ENCODE measurements at places on chromosomes 6 and 20.

GRCh38 chr6:43383021-43383667 lies 13.7 kb upstream of the ZNF318 start:
- DNase-seq, result peak; percentile 22

DNA sequence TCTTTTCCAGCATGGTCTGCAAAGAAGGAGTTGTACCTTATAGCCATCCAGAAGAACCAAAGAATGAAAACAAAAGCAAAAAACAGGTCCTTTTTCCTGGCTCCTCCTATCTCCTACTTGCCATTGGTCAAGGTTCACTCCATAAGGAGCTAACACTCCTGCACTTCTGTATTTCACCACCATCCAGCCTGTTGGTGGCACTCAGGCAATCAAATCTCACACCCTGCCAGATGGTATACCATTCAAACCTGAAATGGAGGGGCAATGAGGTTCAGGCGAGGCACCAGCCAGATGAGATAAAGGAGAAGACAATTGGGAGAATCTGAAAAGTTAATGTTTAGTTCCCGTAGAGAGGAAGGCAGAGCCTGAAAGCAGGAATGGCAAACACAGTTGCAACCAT lies 203.8 kb downstream of the ALDH8A1 start:
- DNase-seq, result no peak

GRCh38 chr6:163338671-163339405 lies 75.7 kb upstream of the QKI start:
- DNase-seq, result no peak

DNA sequence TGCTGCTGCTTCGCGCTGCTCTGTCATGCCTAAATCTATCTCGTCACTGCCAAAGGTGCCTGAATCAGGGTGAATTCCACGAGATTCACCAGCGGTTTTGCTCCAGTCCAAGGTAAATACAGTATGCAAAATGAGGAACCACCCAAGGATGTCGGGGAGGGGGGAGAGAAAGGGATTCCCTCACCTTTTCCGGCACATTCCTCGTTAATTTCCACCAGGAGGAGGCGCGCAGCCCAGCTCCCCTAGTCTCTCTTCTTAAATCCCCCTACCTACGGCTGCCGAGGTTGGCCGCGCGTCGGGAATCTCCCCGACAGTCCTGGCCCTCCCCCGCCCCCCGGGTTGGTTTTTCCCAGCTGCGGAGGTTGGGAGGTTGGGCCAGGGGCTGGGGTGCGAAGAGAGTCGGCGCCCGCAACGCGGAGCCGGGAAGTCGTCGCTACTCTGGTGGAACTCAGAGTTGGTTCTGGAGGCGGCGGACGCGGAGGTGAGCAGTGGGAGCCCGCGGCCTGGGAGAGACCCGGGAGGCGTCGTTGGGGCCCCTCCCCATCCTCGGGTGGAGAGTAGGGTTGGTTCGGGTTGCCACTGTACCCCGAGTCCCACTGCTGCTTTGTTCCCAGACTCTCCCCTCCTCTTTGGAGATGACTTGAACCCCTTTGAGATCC lies at the start of gene TPBG:
Gene TPBG (plus strand): TSS at position 390 of the 659 bp plus-strand sequence. CDS start 1,145 bp downstream, outside the sequence.
- peak; percentile 61 for DNase-seq

GRCh38 chr6:7541175-7542064 lies at the start of gene DSP:
TSS of gene DSP (plus strand) at chr6:7541671. CDS start at chr6:7541916, 245 bp downstream.
- no peak for DNase-seq

GRCh38 chr6:37507690-37508421 lies 8.2 kb upstream of the CCDC167 start:
- DNase-seq, result no peak

DNA sequence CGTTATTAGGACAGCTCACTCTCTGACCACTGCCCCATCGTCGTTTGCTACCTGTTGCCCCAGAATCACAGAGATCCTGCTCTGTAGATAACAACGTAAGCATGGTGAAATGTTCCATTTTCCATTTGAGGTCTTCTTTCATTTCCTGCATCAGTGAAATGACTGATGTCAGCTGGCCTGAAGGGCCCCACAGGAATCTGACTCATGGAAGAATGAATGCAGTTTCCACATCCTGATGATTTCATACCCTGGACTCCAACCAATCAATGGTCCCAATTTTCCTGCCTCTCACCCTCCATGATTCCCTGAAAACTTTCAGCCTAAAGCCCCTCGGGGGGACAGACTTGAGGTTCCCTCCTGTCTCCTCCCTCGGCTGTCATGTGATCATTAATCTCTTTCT lies 394.4 kb upstream of the CDH4 start:
- peak; percentile 65 for DNase-seq

DNA sequence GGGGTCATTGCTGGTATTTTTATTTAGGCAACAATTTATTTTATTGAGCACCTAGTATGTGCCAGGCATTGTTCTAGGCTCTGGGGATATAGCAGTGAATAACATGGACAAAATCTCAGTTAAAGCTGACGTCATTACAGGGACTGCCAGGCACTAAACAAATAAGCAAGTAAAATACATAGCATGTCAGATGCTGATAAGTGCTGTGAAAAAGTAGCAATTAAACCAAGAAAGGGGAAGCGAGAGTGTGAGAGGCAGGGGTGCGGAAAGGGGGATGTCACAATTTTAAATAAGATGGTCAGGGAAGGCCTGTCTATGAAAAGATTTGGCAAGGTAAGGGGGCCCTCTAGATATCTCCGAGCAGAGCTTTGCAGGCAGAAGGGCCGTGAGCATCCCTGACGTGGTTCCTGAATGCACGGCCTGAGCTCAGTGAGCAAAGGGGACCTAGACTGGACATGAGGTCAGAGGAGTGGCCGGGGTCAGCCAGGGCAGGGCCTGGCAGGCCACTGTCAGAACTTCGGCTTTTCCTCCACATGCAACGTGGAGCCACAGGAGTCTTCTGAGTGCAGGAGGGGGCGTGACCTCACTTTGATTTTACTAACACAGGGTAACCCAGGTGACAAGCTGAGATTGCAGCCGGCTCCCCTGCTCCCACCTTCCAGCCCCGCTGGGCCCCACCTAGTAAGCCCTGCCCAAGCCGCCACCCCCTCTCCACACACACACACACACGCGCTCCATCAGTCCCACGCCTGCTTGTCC lies 24.2 kb upstream of the SIRPA start:
- no peak for DNase-seq

GRCh38 chr6:155645325-155645724 lies 189.7 kb upstream of the NOX3 start:
- no peak for DNase-seq

GRCh38 chr20:1917786-1918185 lies 22.6 kb downstream of the SIRPA start:
- DNase-seq, result no peak

DNA sequence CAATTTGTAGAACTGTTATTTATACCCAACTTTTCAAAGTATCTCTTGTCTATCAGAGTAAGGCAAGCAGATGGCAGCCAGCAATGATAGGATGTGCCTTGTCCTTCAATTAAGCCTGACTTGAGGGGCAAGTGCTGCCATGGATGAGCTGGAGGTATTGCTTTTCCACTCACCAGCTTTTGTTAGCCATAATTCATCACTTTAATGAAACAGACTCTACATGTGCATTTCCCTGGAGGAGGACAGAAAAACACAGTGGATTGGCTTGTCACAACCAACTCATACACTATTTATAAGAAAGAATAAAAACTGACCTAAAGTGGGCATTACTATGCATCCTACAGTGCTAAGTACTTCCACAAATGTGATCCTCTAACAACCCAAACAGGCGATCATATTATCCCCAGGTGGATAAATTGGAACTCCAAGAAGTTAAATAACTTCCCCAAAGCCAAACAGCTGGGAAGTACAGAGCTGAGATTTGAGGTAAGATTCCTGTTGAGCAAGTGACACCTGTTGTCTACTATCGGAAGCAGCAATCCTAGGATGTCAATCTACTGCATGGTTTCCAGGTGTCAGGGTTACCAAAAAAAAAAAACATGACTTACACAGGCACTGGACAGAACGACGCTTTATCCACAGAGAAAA lies 73.9 kb upstream of the NRSN1 start:
- no peak for DNase-seq

- no peak for DNase-seq
Measured at GRCh38 chr20:61954276-61955021, 111.2 kb downstream of the TAF4 start.

GRCh38 chr6:131412960-131413830 lies 159.8 kb upstream of the ARG1 start:
- no peak for DNase-seq

DNA sequence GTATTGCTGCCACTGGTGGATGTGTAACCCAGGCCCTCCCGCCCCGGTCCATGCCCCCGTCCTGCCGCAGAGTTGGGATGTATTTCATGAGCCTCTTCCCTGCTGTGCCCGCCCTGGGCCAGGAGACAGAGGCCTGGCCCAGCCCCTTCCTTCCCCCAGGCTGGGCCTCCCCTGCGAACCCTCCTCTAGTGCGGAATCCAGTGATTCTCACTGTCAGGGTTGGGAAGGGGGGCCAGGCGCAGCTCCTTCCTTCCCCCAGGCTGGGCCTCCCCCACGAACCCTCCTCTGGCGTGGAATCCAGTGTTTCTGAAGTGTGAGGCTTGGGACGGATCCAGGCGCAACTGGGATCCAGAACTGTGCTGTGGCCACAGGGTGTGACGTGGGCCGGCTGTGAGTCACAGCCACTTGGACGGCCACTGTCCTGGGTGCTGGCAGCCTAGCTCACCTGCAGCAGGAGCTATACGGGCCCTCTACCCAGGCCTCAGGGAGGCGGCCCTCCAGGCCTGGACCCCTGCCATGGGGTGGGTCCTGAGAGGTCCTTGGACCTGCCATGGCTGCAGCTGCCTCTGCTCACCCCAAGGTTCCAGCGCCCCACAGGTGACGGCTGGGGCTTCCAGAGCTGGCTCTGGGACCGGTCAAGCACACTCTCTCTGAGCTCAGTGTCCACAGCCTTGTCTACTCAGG lies 28.3 kb downstream of the COL20A1 start:
- DNase-seq, result no peak

- DNase-seq, result no peak
Measured at GRCh38 chr20:51978070-51978501, 175.8 kb upstream of the SALL4 start.

GRCh38 chr6:35425284-35425683 lies 26.9 kb upstream of the FANCE start:
- DNase-seq, result peak; percentile 76

- no peak for DNase-seq
Measured at GRCh38 chr20:17108896-17109295, 117.9 kb upstream of the PCSK2 start.

DNA sequence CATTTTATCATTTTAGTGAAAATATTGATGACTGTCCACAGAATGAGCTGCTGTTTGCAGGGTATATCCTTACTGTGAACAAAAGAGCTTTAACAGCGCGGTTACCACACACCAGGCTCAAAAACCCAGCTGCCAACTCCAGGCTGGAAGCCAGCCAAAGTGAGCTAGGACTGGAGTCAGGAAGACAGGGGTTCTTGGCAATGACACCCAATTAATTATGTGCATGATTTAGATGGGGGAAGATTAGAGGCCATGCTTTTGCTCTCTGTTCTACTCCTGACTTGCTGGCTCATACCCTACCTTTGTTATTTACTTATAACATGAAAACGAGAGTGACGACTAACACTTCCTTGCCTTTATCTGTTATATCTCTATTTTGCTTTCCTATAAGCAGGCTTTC lies 128.9 kb upstream of the SHLD1 start:
- DNase-seq, result peak; percentile 22

DNA sequence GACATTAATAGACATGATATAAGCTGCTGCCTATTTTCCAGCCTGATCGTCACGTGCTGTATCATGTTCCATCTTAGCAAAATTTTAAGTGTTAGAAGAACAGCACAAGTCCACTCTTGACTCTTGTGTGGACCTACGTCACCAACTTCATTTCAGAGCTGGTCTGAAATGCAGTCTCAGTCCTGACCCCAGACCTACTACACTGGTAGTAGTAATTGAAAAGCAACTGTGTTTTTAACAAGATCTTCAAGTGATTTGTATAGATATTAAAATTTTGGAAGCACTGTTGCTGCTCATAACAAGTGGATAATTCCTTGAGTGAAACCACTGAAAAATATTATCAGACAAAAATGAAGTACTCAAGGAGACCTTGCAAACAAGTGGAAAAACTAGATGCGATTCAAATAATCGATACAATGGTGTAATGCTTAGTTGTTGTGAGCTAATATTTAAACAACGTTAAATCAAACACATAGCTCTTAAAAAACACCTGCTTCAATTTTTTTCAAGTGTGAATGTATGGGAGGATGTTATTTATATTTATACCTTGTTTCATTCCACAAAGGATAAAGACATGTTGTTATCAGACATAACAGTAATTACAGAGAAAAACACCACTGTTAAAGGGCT lies 110.9 kb upstream of the JAG1 start:
- no peak for DNase-seq

- DNase-seq, result no peak
Measured at GRCh38 chr6:12636336-12636735, 80.2 kb upstream of the PHACTR1 start.

GRCh38 chr20:15061061-15061430 lies 723.6 kb upstream of the FLRT3 start:
- DNase-seq, result no peak

GRCh38 chr6:138238368-138238767 lies 20.1 kb upstream of the PBOV1 start:
- DNase-seq, result no peak

DNA sequence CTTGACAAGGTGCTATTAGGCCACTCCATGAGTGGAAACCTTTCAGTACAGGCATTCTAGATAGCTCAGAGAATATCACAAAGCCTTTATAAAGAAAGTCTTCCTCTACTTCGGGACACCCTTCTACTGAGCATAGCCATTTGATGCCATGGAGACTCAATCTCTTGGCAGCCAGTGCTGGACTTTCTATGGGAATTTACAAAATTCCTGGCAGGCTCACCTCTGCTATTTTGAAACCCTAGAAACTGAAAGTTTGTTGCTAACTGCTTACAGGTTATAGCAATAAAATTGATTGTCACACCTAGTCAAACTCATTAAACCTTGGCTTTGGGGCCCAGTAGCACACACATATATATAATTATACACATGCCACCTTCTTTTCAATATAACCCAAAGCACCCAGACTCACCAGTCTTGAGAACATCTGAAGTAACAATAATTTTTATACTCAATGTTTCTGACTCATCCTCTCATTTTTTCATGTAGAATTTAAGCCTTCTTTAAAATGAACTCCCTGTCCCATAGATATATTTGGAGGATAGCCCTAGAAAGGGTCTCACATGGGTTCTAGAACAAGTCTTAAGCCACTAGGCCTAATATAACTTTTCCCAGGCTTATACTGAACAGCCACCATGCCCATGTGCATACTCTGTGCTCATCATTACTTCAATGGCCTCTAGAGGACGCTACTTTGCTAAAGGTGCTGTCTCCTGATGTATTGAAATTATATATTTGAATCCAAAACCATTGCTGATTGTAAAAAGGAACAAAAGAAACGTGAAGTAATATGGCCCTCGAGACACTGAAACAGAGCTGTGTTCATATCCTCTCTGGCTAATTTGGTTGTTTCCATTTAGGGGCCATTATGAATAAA lies 368.1 kb upstream of the MARCKS start:
- DNase-seq, result no peak

DNA sequence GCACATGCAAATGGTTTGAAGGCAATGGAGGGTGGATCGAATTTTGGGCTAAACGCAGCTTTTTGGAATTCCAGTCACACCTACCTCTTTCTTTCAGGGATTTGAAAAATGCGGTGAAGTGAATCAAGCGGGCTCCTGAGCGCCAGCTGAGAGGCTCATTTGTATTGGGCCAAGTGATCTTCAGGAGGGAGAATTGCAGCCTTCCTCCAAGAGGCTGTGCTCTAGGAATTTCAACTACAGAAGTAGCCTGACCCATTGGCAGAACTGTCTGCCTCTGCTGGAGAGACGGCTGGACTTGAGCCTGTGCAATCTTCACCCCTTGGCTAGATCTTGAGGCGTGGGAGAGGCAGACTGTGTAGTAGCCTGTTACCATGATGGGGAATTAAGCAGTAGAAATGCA lies 5.7 kb upstream of the TIAM2 start:
- no peak for DNase-seq

All from urothelium cell line (cell line).